ENCODE measurements at places on chromosomes 5 and 9.

- peak; percentile 88 for DNase-seq
These were observed 175.1 kb upstream of the OTULINL start for GRCh38 chr5:14406554-14406849.

- DNase-seq, result no peak
These were observed 26.1 kb downstream of the GLT6D1 start for GRCh38 chr9:135612981-135613910.

- no peak for DNase-seq
These were observed 84.8 kb upstream of the ZBTB43 start for GRCh38 chr9:126720036-126720435.

DNA sequence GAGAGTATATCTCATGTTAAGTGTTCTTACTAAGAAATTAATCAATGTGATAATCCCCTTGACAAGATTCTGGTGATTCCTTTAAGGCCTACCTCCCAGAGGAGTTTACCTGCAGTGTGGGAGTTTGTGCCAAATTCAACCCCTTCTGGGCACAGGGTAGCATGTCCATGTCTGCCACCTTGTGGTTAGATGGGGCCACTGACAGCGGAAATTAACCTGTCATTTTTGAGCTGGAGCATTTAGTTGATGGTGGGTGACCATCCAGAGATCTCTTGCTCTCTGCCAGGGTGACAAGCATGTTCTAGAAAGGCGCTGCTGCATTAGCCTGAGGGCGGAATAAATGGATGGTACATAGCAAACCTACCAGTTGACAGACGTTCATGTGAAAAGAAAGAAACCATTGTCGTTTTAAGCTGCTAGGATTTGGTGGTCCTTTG lies 132.2 kb downstream of the FBXO4 start:
- peak; percentile 33 for DNase-seq

- peak; percentile 47 for DNase-seq
These were observed 48.9 kb downstream of the DAB2IP start for GRCh38 chr9:121700165-121700831.

DNA sequence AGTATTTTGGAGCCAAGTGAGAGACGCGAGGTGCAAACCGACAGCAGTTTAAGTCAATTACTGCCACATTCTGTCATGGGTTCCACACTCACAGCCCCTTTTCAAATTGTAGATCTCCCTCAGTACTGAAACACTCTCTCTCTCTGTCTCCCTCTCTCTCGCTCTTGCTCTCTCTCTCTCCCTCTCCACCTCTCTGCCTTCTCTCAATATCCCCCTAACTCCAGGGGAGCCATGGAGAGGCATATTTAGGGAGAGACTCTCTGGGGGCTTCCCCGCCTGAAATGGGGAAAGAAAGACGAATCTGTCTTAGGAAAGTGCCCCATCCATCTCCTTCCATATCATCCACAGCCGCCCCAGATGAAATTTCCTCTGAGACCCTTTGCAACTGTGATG lies 1.6 kb downstream of the BRINP1 start:
- DNase-seq, result no peak

DNA sequence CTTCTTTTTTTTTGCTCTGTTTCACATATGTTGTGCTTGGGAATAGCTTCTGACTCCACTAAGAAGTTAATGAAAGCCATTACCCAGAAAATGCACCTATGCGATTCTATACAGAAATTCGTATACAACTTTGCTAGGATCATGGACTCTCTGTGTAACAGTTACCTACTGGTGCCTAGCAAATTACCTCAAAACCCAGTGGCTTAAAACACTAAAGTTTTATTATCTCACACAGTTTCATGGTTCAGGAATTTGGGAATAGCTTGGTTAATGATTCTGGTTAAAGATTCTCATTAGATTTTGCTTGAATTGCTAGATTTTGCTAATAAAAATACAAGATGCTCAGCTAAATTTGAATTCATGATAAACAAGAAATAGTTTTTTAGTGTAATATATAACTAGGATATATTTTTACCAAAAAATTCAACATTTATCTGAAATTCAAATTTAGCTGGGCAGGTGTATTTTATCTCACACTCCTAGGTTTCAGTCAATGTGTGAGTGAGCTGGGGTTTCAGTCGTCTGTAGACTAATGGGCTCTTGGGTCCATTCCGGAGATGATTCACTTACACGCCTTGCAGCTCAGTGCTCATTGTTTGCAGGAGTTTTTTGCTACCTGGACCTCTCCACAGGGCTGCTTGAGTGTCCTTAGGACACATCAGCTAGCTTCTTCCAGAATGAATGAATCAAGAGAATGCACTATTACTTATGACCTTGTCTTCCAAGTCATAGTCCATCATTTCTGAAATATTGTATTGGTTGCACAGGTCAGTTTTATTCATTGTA lies 75.1 kb downstream of the MROH2B start:
- DNase-seq, result no peak

DNA sequence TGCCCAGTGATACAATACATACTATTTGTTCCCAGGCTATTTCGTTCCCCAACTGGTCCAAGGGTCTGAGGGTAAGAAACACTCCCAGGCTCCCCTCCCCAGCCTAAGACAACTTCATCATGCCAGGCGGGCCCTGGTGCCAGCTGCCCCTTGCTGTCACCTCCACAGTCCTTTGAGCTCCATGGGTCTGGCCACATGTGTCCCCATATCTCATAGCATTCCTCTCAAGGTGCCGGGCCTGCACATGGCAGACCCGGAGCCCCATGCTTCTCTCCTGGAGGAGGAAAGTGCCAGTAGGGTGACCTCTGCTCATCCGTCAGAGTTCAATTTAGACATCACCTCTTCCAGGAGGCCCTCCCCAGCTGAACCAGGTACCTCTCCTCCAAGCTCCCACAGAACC lies 120.5 kb downstream of the C5orf15 start:
- no peak for DNase-seq

GRCh38 chr5:109713453-109713852 lies 23.7 kb downstream of the MAN2A1 start:
- DNase-seq, result no peak

- DNase-seq, result no peak
These were observed 64.9 kb upstream of the MVB12B start for GRCh38 chr9:126261584-126262356.

GRCh38 chr9:70195456-70195855 lies 63.3 kb upstream of the SMC5 start:
- peak; percentile 60 for DNase-seq

DNA sequence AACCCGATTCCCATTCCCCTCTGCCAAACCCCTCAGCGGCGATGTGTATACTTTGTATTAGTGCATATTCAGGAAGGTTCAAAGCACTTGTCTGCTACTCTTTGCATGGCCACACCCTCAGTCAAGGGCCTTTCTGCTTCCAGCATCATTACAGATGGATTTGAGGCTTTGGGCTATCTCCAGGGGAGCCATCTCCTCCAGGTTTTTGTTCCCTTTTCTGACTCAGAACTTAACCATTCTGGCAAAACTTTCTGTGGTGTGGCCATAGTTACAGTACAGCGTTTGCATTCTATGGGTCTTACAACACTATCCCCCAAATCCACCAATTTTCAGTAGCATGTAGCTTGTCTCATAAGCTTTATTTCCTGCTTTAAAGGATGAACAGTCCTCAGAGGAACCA lies 36.0 kb upstream of the SVEP1 start:
- DNase-seq, result peak; percentile 54

DNA sequence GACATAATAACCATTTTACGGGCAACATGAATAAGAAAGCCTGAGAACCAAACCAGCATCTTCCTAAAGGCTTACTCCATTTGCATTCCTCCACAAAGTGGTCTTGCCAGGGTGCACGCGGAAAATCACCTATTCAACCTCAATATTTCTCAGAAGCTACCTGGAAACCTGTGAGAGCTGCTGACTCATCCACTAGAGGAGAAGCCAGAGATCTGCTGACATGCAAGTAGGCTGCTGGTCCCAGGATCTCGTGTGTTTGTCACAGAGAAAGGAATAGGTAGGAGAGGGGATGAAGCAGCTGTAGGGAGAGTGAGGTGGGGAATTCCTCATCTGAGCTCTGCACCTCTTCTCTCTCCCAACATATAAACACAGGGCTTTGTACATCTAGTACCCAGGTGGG lies 138.1 kb downstream of the ADAMTS12 start:
- DNase-seq, result no peak

DNA sequence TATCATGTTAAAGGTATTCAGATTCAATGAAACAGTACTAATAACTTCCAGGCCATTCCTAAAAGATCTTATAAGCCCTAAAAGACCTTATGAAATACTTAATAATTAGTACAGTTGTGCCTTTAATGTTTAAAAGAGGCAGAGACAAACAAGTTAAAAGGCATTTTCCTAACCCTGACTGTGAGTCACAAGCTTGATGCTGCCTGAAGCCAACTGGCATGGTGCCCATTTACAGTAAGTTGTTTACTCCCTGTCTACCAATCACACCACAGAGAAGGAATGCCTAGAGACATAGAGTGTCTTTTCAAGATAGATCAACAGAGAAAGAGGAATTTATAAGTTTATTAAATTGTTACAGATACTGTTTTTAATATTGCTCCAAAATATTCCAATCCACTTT lies 47.8 kb downstream of the NR3C1 start:
- peak; percentile 89 for DNase-seq

DNA sequence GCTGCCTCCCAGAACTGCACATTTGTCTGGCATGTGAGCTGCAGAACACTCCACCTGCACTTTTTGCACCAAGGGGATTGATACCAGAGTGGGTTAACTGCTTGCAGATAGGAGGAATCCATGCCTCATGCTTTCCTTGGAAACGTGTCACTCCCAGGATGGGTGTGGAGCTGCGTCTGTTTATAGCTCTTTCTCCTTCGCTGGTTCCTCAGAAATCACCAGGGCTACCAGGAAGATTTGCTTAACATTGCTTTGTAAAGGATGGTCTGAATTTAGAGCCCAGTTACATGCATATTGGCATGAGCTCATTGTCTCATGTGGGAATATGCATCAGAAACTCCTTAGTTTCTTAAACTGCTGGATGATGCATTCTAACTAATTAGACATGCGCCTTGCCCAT lies 234.6 kb downstream of the GADD45G start:
- DNase-seq, result no peak

DNA sequence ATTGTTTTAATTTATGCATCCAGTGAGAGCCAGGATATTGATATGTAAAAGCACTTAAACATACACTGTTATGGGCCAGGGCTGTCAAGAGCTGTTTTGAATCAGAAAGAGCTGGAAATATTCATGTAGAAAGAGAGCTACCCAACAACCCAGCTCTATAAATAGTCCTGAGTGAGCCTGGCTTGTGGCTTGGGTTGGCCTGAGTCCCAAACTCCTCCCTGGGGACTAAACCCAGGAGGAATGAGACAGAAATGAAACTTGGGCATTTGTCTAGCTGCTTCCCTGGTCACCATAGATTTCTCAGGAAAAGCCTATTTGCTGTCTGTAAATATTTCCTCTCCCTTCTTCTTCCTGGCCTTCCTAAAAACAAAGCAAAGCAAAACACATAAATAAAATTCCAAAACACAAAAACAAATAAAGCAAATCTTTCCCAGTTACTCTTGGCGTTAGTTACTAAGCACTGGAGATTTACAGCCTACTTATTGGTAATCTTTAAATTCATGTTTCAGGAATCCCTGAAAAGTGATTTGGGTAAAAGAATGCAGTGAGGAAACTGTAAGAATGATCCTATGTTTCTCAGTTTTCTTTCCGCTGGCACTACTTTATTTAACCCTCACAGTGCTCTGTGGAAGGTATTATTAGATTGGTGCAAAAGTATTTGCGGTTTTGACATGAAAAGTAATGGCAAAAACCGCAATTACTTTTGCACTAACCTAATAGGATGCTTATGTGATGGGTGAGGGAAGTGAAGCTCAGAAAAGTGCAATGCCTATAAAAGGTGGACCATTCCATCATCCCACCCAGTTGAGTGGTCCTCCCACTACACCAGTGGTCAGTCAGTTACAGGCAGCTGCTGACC lies 111.8 kb downstream of the CARTPT start:
- DNase-seq, result peak; percentile 95

DNA sequence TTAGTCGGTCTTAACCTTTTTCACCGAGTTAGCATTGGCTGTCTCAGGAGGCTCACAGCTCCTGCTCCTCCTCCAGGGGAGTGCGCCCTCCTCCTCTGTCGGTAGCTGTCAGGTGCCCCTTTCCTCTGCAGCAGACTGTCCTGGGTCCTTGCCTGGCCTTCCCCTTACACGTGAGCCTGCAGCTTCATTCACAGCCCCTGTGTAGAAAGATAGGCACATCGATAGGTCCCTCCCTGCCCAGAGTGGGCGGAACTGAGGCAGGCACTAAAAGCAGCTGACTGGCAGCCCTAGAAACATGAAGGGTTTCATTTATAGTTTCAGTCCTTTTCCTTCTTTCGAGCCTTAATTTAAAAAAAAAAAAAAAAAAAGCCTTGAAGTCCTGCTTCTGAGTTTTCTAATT lies 17.2 kb downstream of the TENT4A start:
- no peak for DNase-seq

- DNase-seq, result no peak
These were observed 38.0 kb downstream of the CERT1 start for GRCh38 chr5:75473463-75473862.

DNA sequence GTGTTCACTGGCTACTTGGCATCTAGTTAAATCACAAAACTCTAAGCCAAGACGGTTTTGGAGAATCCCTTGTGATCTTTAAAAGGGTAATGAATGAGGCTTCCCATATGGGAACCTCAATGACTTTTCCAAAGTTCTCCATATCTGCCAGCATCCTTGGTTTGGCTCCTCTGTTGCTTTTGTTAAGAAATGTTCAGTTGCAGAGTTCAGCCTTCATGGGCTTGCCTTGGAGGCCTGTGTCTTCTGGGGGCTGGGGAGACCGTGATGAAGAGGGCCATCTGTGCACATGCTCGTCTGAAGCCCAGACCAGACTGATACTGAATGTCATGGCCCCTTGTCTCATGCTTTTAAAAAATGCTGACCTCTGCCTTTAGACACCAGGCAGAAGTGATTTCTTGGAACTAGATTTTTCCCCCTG lies 84.3 kb downstream of the RAI14 start:
- DNase-seq, result no peak

GRCh38 chr9:72173080-72173479 lies 23.8 kb downstream of the GDA start:
- no peak for DNase-seq

GRCh38 chr9:123364241-123364824 lies 8.3 kb downstream of the CRB2 start:
- peak; percentile 31 for DNase-seq

- DNase-seq, result no peak
These were observed 53.9 kb upstream of the EFNA5 start for GRCh38 chr5:107724642-107725041.

DNA sequence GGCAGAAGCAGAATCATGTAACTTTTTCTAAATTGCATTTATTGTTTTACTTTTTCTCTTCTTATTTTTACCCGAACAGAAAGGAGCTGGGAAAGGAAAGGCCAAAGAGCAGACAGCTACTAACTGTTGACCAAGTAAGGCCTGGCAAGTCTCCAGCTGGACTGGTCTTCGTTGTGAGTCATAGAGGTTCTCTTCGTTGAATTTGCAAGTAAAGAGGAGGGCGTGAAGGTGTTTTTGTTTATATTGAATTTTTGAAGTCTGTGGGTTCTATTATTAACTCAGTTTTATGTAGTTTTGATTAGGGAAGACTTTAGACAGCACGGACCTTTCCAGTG lies 416.5 kb upstream of the CCNH start:
- DNase-seq, result peak; percentile 4
